ENCODE measurements at places on chromosomes 16 and 17.
A peak's percentile ranks its signal among the peaks of the same experiment; 100 is the strongest.

- DNase-seq: peak; percentile 94
These were observed 27.6 kb downstream of the STAT5B start for GRCh38 chr17:42248351-42249179.

DNA sequence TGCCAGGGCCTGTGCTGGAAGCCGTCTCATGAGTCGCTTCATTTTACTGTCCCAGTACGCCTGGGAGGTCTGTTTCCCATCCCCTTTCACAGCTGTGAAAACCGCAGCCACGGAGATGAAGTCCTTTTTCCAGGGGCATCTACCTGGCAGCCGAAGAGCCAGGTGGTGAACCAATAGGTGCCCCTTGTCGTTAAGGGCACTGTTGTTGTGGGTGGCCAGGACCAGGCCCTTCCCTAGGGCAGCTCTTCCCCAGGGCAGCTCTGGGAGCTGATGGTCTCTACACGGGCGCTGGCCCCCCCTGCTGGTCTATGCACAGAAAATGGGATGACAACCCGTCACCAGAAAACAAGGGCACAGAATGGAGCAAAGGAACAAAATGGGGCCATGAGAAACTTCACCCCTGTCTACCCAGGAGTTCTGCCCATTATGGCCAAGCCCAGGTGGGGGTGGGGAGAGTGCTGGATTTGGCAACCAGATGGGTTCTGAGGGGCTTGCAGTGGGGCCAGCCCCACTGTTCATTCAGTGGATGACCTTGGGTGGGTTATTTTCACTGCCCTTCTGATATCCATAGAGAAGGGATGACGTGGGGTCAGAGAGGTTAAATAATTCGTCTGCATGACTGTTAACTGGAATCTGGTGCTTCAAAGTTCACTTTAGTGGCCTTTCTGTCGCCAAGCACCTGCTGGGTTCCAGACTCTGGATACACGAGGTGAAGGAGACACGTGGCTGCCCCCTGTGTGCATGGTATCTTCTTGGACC, 11.5 kb downstream of the RMI2 start:
- peak; percentile 60 for DNase-seq

DNA sequence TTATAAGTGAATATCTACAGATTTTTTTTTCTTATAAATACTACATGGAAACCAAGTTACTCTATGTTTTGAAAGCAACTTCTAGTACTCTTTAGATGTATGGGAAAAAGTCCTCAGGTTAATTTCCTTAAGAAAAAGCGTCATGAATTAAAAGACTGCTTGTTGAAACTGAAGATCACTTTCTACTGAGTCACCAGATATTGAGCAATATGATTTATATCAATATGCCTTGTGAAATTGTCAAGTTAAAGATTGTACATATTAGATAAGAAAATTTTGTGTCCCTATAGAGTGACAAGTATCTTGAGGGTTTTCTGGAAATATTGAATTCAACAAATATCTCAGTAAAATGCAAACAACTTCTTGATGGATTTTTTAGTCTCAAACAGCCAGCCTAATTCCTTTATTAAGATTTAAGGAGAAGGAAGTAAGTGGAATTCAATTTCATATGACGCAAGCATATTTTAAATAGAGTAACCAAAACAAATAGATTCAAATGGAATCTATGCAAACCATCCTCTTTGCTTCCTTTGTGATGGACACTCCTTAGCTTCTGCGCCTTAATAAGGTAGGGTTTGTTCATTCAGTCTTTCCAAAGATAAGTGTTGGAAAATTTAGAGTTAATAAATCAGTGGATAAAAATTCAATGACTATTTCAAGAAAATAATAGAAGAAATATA, 16.6 kb downstream of the KRT12 start:
- DNase-seq: no peak

DNA sequence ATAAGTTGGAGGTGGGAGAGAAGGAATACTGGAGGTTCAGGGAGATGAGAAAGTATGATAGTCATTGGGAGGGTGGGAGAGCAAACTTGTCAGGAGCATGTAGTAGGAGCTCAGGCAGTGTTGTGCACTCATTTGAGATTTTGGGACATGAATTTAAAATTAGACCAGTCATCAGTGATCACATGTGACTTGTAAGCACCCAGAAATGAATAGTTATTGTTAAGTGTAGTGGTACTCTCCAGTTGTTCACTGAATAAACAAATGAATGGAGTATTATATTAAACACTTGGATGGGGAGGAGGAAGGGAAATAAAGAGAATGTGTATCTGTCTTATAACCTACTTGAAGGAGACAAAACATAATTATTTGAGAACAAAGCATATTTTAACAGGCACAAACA, 2.2 kb upstream of the PSME3 start:
- no peak for DNase-seq

DNA sequence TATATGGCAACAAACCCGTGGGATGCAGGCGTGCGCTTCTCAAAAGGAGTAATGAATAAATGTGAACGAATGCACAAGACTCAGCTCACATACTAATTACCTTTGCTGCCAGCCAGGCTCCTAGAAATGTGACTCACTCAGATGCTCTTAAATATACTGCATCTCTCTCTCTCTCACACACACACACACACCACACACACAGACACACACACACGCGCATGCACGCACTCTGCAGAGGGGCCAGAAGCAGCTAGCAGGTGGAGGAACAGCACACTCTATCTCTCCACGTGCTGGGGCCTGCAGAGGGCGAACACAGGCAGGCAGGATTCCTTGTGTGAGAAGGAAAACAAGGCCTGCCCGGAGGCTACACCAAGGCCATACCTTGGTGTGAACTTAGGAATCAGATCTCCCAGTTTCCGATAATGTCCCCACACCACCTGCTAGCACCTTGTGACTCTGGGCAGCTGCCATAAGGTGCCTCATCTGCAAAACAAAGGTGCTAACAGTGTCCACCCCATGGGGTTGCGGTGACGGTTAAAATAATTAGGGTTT, 5.3 kb downstream of the GPRC5B start:
- DNase-seq: no peak

- DNase-seq: no peak
These were observed 94.6 kb downstream of the EMP2 start for GRCh38 chr16:10485698-10486382.

DNA sequence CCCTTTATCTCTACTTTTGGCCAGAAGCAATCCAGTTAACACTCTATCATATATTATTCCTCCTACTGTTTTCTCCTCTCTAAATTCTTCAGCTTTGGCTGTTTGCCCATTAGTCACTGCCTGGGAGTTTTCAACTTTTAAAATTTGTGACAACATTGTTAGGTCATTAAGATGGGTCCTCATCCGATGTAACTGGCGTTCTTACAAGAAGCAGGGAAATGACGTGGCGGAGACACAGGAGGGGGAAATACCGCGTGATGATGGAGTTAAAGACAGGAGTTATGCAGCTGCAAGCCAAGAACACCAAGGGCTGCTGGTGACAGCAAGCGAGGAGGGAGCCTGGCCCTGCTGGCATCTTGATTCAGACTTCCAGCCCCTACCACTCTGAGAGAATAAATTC, 34.8 kb upstream of the CPHXL start:
- DNase-seq: peak; percentile 13

- DNase-seq: no peak
These were observed 179.9 kb downstream of the GSG1L start for GRCh38 chr16:27883576-27883975.

GRCh38 chr17:64209356-64209941, 53.6 kb downstream of the TEX2 start:
- DNase-seq: no peak

GRCh38 chr16:2919511-2920255, 8.0 kb downstream of the FLYWCH1 start:
- DNase-seq: peak; percentile 77

- DNase-seq: no peak
These were observed 80.9 kb downstream of the SPACA3 start for GRCh38 chr17:33072421-33073161.

DNA sequence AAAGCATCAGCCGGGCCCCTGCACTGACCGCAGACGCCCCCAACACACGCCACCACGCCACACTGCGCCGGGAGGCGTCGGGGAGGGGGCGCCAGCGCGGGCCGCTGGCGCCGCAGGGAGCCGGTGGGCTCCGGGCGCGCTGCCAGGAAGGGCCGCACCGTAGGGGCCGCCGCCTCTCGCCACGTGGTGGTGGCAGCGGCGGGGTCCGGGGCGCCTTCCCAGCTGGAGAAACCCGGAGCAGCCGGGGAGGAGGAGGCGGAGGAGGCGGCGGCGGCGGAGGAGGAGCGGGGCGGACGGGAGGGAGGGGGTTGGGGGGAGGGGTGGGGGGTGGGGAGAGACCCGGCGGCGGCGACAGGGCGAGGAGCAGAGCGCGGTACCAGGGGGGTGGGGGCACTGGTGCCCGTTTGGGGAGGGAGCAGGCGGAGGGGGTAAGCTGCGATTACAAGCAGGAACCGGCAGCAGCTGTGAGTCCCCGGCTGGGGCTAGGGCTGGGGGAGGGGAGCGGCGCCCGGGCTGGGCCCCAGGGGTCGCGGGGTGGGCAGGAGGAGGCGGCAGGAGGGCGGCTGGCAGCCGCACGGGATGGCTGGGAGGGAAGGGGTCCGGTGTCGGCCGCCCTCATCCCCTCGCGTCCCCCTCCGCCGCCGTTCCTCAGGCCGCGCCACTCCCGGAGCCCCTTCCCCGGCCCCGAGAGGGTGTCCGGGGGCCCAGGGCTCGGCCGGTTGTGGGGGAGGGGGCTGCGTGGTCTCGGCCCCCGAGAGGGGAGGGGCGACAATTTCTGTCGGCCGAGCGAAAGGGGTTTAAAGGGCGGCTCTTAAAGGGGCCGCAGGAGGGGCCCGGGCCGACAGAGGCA, at the start of gene TBKBP1:
TSS of gene TBKBP1 (plus strand) at position 431 of the 850 bp plus-strand sequence. CDS start 1,952 bp downstream, outside the sequence.
- peak; percentile 70 for DNase-seq

GRCh38 chr17:74671031-74671771, 41.5 kb downstream of the CD300LF start:
- DNase-seq: peak; percentile 73

DNA sequence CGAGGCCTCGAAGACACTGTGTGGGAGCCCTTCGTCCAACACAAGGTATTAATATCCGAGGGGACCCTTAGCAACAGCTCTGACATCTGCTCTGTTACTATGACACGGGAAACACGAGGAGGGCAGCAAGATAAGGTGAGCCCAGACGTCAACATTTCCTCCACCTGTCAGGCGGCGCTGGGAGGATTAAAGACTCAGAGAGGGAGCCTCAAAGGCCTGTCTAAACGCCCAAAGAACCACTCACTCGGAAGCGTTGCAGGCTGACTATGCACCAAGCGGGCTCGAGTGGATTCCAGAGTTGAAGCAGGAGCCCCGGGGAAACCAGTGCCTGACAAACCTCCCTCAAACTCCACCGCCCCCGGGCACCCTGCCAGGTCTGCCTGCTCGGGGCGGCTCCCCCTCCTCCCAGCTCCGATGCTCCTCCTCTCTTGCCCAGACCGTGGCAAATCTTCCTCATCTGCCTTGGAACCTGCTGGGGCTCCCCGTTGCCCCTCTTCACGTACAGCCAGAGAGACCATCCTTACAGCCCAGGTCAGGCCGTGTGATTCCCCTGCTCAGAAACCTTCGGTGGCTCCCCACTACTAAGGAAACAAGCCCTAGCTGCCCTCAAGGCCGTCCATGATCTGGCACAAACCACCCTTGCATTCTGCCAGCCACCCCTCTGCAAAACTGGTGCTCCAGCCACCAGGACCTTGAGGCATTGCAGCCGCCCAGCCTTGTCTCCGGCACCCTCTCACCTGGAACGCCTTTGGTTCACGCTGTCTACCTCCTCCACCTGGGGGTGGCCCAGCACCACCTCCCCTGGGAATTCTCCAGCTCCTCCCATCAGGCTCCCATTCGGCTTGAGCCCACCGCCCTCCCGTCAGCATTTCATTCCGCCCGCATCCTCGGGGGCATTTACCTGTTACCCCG, 16.2 kb downstream of the RPH3AL start:
- DNase-seq: peak; percentile 25

DNA sequence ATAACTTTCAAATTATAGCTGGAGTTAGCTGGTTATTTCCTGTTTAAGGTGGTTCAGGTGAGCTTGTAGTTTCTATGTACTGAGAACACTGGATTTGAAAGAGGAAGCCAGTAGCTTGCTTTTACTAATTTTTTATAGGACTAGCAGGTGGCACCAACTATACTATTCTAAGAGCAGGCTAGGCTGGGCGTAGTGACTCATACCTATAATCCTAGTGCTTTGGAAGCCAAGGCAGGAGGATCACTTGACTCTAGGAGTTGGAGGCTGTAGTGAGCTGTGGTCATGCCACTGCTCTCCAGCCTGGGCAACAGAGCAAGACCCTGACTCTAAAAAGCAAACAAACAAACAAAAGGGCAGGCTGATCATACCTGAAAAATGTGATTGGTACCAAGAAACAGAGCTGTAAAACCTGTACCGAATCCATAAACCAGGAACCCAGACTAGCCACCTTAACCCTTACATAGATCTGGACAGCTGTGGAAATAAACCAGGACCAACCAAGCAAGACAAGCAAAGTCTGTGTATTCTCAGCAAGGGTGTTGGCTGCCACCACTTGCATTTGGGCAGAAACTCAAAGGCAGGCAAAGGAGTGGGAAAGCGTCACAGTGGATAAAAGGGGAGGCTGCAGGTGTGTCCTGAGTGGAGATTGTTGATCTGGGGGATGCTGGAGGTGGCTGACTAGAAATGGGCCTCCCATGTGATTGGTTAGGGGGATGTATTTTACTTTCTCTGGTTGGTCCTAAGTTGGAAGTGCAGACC, 36.3 kb downstream of the SLC47A1 start:
- no peak for DNase-seq

GRCh38 chr17:44272954-44273353, 5.0 kb upstream of the SLC4A1 start:
- no peak for DNase-seq

DNA sequence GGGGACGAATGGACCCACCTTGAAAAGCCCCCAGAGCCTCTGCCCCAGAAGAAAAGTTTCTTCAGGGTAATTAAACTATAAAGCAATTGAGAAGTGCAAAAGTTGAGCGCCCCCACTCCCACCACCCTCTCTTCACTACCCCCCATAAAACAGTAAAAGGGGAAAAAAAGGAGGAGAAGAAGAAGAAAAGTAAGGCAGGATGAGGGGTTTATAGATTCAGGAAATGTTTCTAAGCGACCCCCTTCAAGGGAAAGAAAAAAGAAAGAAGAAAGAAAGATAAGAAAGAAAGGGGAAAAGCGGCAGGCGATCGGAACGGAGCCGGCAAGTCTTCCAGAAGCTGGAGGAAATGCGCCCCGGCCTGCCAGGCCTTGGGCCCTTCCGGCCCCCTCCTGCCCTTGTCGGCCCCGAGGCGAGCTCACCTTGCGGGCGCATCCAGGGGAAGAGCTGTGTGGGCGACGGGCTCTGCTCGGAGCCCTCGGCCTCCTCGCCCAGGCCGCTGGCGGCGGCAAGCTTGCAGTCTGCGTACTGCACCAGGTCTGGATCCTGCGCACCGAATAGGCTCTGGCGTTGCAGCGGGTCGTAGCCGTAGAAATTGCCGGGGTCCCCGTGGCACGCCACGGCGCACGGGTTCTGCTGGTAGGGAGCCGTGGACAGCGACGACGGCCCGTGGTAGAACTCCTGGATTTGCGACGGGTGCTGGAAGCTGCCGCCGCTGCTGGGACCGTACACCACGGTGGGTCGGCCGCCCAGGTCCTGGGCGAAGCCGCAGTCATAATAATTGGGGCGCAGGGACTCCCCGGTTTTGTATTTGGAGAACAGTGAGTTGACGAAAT, 1.0 kb downstream of the HOXB8 start:
- peak; percentile 38 for DNase-seq

- DNase-seq: no peak
These were observed 76.1 kb upstream of the CDH5 start for GRCh38 chr16:66290431-66290830.

GRCh38 chr16:53769787-53770186, 65.8 kb downstream of the FTO start:
- DNase-seq: no peak

Measured in CD4-positive, alpha-beta T cell treated with Interleukin-21 for 1 hour (primary cell).